CD8-positive, alpha-beta memory T cell (primary cell): ENCODE measurements at places on chromosomes 12 and 14. TPM values are rescaled to one million over a fixed set of nuclear protein-coding genes. Genes with fewer than 3 reads are reported as not detected.

PPM1H gene
- polyA plus RNA-seq: not detected

ZNF219 gene
- polyA plus RNA-seq: 1.3 TPM

EDDM3A gene
- not detected for polyA plus RNA-seq

PGF gene
- polyA plus RNA-seq: not detected

SERPINA3 gene
- not detected for polyA plus RNA-seq

KRAS gene
- polyA plus RNA-seq: 56.5 TPM

HOXC9 gene
- not detected for polyA plus RNA-seq

POU6F1 gene
- polyA plus RNA-seq: 2.2 TPM

DAD1 gene
- polyA plus RNA-seq: 622 TPM

MEG3 gene
- not detected for polyA plus RNA-seq

FOXA1 gene
- not detected for polyA plus RNA-seq

CCDC88C gene
- 42.3 TPM for polyA plus RNA-seq

STON2 gene
- polyA plus RNA-seq: not detected

SLC17A8 gene
- not detected for polyA plus RNA-seq

SLCO1B1 gene
- not detected for polyA plus RNA-seq

B4GALNT3 gene
- polyA plus RNA-seq: 6.9 TPM

HNF1A gene
- not detected for polyA plus RNA-seq

SIX6 gene
- not detected for polyA plus RNA-seq

PROX2 gene
- not detected for polyA plus RNA-seq

DDX11 gene
- polyA plus RNA-seq: 17.2 TPM

MIP gene
- 0.07 TPM for polyA plus RNA-seq

INSM2 gene
- polyA plus RNA-seq: not detected

TAS2R20 gene
- polyA plus RNA-seq: not detected

SYT10 gene
- not detected for polyA plus RNA-seq

PPFIA2 gene
- polyA plus RNA-seq: not detected

UBC gene
- polyA plus RNA-seq: 1,913 TPM

KERA gene
- not detected for polyA plus RNA-seq

WNT1 gene
- polyA plus RNA-seq: 2.3 TPM

RNFT2 gene
- polyA plus RNA-seq: 1.8 TPM

SOAT2 gene
- 0.76 TPM for polyA plus RNA-seq

KRT8 gene
- 1.0 TPM for polyA plus RNA-seq

NRL gene
- polyA plus RNA-seq: 1.5 TPM

HHIPL1 gene
- polyA plus RNA-seq: not detected

IRAK3 gene
- not detected for polyA plus RNA-seq

DIP2B gene
- 7.9 TPM for polyA plus RNA-seq

USP5 gene
- 49.7 TPM for polyA plus RNA-seq

ATP2B1 gene
- polyA plus RNA-seq: 45.3 TPM

BBOF1 gene
- polyA plus RNA-seq: 4.9 TPM

ELK3 gene
- polyA plus RNA-seq: 44.3 TPM

CIROP gene
- not detected for polyA plus RNA-seq

PLCZ1 gene
- polyA plus RNA-seq: not detected

TEX22 gene
- 0.08 TPM for polyA plus RNA-seq

PEX5 gene
- polyA plus RNA-seq: 17.4 TPM

IL23A gene
- polyA plus RNA-seq: 26.4 TPM

B3GNT4 gene
- 0.22 TPM for polyA plus RNA-seq

KRT81 gene
- polyA plus RNA-seq: not detected

NANOG gene
- polyA plus RNA-seq: not detected

SLC5A8 gene
- polyA plus RNA-seq: not detected

LRRIQ1 gene
- polyA plus RNA-seq: not detected

GMFB gene
- 18.2 TPM for polyA plus RNA-seq

IFNG-AS1 gene
- 35.4 TPM for polyA plus RNA-seq

RDH5 gene
- polyA plus RNA-seq: 0.90 TPM

GRIN2B gene
- not detected for polyA plus RNA-seq

COX6A1 gene
- 785 TPM for polyA plus RNA-seq

ADGRD1 gene
- not detected for polyA plus RNA-seq

FSCB gene
- polyA plus RNA-seq: not detected

TMEM179 gene
- not detected for polyA plus RNA-seq

DDX51 gene
- polyA plus RNA-seq: 14.1 TPM
